ENCODE measurements at places on chromosomes 1 and 21.
A peak's percentile ranks its signal among the peaks of the same experiment; 100 is the strongest.

GRCh38 chr1:47213230-47213963 is 18.6 kb downstream of the TAL1 start:
- DNase-seq = no peak

GRCh38 chr1:155463865-155464650 is 98.5 kb downstream of the ASH1L start:
- no peak for DNase-seq

GRCh38 chr1:116386042-116386441 is 13.0 kb downstream of the ATP1A1 start:
- no peak for DNase-seq

DNA sequence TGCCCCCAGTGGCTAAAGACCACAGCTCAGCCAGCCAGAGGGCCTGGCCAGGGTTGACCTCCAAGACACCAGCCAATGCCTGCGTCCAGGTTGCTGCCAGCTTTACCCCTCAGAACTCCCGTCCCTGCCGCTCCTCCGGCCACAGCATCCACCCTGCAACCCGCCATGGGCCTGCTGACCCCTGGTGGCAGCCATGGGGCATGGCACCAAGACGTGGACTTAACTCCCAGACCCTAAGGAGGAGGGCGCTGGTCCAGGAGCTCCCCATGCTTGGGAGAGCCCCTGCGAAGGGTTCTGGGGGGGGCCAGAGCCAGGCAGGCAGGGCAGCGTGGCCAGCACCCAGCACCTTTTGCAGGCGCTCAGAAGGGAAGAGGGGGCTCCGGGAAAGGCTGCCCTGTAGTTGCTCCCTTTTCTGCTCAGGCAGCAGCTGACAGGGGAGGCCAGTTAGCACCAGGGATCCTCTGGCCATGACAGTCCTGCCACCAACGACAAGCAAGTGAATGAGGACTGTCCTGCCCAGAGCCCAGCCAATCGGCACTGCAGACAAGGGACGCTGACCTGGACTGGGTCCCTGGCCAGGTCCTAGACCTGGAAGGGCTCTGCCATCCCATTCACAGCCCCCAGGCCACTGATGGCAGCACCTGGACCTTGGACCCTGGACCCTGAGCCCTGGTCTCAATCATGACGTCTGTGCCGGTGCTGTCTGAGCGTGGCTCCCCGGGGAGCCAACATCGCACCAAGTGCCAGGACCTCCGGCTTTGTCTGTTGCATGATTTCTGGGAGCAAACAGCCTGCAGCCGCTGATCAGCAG is 246.2 kb downstream of the NPHP4 start:
- DNase-seq = peak; percentile 94

GRCh38 chr1:111110197-111110899 is 29.5 kb downstream of the DRAM2 start:
- DNase-seq = no peak

- no peak for DNase-seq
Measured at GRCh38 chr21:32183396-32183795, 95.5 kb downstream of the MIS18A start.

DNA sequence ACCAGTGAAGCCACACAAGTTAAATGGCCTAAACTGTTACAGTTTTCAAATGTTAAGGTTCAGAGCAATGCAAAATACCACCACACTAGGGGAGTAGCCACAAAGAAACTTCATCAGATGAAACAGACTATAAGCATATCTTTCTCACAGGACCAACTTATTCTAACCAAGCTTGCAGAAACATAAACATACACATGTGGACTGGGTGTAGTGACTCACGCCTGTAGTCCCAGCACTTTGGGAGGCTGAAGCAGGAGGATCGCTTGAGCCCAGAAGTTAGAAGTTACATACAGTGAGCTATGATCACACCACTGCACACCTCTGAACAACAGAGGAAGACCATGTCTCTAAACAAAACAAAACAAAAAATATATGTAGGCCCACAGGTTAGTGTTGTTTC is 17.3 kb downstream of the WDR47 start:
- DNase-seq = no peak

DNA sequence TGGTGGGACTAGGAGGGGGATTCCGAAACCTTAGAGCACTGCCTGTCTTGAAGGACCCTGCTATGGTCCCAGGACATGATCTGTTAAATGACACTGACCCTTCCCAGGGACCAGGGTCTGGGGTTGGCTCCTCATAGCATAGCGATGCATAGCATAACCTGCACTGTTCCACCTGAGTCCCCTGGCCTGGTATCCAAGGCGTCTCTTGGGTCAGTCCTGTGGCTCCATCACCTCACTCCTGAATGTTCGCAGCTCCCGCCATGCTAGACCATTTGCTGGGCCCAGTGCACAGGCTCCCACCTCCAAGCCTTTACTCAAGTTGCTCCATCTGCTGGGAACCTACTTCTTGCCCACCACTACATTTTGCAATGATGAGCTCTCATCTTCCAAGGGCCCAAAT is 39.0 kb upstream of the MAGOH start:
- DNase-seq = no peak

DNA sequence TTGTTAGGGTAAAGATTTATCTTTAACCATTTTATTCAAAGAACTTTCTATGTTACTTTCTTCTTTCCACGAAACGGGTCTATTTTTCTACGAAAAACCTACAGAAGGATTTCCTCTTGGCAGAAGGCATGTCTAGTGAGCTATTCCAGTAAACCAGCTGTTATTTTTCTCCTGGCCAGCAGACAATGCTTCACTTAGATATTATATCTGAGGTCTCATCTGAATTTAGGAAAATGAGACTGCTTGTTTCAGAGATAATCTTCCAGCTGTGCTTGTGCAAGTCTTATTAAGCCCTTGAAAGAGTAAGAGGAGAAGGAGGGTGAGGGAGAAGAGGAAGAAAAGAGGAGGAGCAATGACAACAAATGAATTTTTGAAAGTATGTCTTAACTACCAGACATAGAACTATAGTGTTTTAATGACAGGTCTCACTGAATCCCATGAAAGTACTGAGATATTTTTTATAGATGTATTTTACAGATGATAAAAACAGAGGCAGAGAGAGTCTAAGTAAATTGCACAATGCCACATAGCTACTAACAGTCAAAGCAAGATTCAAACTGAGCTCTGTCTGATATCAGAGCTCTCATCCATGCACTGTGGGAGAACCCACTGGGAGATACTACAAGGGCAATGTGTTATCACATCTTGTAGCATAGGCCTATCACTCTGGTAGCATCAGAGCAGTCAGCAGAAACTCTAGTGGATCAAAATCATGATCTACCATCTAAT is 54.6 kb upstream of the SAMSN1 start:
- no peak for DNase-seq

GRCh38 chr1:45928486-45929205 is 125.2 kb downstream of the MAST2 start:
- no peak for DNase-seq

- no peak for DNase-seq
Measured at GRCh38 chr1:61192663-61193330, 110.4 kb downstream of the NFIA start.

- no peak for DNase-seq
Measured at GRCh38 chr1:158818560-158818959, 12.6 kb upstream of the MNDA start.

DNA sequence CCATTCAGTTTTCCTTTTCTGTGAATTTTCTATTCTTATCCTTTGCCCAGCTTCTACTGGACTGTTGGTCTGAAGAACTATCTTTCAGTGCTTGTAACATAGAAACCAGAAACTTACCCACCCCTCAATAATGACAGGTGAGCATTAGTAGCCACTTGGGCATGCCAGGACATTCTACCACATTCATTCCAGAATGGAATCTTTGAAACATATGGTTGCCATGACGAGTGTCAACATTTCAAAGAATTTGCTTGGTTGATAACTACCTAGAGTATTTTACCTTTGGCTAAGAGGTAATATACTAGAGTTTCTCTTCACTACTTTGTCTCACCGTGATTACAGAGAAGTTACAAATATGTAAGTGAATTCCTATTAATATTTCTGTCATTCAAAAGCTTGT is at the start of gene MROH9:
Gene MROH9, plus strand, starts transcription at position 304 of the 400 bp plus-strand sequence. CDS start 10,023 bp downstream, outside the sequence.
- no peak for DNase-seq

GRCh38 chr1:220235462-220235861 is 36.8 kb downstream of the RAB3GAP2 start:
- DNase-seq = no peak

DNA sequence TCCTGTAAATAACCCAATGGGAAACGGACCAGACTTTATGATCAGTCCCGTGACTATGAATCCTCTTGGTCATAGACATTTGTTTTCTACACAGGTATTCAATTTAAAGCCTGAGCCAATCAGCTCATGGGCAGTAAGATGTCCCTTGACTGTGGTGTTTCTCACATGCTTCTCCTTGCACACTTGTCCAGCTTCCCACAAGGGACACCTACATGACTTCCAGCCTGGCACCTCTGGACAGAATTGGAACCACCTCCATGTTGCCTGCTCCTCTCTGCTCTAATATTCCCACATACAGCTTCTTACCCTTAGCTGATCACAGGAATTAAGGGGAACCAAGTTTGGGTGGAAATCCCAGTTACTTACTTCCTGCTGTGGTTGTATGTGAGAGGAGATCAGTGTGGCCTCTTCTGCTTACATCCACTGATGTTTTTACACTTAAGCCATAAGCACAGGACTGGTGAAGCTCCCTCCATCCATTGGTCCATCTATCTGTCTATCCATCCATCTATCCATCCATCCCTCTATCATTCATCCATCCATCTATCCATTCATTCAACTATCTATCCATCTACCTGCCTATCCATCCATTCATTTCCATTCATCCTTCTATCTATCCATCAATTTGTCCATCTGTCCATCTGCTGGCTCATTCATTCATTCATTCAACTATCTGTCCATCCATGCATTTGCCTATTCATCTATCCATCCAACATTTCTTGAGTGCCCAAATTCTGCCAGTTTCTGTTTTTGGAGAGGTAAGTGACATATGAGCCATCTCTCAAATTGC is 16.4 kb downstream of the RUNX1 start:
- no peak for DNase-seq

DNA sequence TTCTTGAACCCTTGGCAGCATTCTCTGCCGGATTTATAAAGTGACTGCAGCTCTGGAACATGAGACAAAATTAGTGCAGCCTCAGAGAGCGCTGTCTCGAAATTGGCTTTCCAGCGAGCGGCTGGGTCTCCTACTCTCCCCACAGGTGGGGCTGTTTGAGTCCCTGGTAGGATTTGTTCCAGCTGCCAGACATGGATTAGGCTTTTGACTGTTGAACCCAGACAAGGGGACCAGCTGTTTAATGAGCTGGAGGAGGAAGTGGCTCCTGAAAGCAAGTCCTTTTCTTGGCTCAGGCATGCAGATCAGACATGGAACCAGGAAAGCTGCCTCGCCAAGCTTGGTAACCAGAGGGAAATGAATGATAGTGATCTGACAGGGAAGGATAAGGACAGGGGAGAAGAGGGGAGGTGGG is 69.6 kb downstream of the UBIAD1 start:
- peak; percentile 59 for DNase-seq

GRCh38 chr1:221856228-221857093 is 114.6 kb upstream of the DUSP10 start:
- DNase-seq = no peak

- DNase-seq = no peak
Measured at GRCh38 chr1:219247441-219247840, 73.8 kb downstream of the LYPLAL1 start.

DNA sequence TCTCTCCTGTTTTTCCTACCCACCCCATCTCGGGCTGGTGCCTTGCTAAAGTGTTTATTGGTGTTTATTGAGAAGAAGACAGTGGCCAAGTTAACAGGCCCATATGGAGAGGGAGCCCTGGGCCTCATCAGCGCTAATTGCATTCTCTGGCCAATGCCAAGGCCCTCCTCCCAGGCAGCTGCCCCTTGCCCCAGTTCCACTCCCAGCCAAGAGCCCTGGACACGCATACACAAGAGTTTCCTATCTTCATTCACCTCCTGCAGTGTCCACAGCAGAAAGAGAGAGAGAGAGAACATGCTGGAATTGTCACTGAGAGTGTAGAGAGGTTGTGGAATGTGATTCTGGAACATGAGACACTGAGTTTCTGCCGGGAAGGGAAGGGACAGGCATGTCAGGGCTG is 25.4 kb upstream of the VWA5B1 start:
- DNase-seq = peak; percentile 47

DNA sequence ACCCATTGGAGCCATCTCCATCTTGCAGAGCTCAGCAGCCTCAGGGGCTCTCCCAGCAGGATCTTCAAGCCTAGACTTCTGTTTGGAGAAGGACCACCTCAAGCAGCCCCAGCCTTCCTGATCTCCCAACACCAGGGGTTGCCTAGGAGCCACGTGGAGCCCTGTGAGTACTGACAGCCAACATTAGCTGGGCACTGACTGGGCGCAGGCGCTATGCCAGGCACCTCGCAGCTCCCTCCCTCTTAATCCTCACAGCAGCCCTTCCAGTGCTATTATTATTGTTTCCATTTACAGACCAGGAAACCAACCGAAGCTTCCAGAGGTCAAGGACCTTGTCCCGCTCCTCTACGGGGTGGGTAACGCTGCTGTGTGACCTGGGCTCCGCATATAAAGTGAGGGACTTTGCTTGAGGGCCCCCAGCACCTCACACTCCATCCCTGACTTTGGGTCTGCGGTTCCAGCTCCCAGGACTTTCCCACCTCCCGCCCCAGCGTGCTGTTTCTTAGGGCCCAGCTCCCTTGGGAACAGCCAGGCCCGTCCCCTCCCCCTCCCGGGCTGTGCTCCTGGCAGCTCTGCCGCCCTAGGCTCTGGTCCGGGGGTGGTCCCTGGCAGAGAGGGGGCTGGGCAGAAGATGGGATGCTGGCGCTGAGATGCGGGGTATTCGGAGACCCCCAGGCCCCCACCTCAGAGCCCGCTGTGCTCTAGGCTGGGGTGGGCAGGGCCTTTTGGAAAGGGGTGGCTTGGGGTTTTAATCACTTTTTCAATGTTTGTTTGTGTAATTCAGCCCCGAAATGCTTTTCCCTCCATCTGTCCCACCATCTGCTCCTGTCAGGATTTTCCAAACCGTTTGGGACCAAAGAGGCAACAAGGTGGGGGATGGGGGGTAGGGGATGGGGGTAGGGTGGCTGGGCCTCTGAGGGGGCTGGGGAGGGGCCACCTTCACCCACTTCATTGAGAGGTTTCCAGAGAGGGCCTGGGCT is 4.1 kb upstream of the HPCA start:
- DNase-seq = no peak

DNA sequence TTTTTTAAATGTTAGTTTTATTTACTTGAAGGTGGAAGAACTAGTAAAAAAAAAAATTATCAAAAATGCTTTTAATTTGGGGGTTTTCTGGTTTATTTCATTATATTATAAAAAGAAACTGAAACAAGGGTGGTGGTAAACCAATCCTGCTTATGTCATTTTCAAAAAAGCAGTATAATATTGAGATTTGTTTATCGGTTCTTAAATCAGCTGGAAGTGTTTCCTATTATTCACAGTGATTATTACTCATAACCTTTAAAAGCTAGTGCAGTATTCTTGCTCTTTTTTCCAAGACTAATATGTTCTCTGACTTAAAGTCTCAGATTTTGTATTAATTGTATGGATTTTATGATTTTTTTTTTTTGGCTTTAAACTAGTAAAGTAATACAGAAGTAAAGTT is 5.4 kb upstream of the LRRC40 start:
- DNase-seq = no peak

GRCh38 chr1:182762536-182762935 is 27.0 kb upstream of the NPL start:
- DNase-seq = no peak

Data from retina (tissue), 1 donor.